Activated effector memory CD4-positive, alpha-beta T cell treated with Interleukin-2 at 50 U/mL for 16 hours (primary cell): ENCODE measurements at places on chromosomes 1 and 21.

DNA sequence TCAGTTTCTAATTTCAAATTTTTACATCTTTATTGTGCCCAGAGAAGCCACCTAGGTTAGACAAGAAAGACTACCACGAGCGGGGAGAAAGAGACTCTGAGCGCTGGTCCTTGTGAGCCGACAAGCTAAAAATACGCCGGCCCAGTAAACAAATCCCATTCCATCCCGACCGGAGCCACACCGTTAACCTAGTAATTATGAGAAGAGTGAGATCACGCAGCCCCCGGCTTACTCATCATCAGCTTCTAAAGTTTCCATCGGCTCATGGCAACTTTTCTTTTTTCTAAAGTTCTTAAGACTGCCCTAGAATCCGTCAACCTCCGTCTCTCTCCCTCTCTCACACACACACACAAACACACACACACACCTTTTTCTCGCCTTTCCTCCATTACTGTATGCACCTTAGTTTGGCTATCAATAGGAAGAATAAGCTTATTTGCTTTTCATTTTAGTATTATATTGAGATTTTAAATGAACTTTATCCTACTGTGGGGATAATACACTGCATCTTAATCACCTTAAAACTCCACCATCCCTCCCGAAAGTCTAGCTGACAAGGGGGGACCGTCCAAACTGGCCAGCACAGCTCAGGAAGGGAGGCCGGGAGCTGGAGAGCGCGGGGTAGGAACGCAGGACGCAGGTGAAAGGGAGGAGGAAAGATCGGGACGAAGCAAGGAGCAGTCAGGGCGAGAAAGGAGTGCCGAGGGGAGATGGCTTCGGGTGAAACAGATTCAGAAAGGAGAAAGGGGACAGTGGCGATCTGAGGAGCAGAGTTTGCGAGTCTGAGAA is 728 bp downstream of the OTUD7B start:
- DNase-seq, result peak; percentile 7

GRCh38 chr1:42210421-42211133 is 46.0 kb upstream of the GUCA2A start:
- DNase-seq, result no peak

DNA sequence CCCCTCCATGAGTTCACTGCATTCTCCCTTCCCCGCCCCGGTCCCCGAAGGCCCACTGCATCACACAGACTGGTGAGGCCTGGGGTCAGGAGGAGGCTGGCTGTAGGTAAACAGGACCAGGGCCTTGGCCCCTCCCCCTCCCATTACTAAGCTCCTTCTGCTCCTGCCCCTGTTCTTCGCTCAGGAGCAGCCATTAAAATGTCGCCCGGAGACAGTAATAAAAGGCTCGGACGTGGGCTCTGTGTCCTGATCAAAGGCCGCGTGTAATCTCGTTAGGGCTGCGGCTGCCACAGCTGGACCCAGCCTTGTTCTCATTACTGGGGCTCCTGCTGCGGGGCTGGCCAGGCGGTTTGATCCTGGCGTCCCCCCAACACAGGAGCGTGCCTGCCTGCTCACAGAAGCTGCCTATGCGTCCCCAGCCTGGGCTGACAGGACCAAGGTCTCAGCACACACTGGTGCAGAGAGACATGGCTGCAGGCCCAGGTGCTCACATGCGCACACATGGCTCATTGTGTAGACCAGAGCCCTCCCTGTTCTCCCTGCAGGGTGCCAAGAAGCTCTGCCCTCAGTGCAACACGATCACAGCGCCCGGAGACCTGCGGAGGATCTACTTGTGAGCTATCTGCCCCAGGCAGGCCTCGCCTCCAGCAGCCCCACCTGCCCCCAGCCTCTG is 24.0 kb downstream of the TMEM53 start:
- no peak for DNase-seq

- no peak for DNase-seq
Observed at GRCh38 chr1:91856996-91857395, 29.0 kb downstream of the TGFBR3 start.

- DNase-seq, result no peak
Observed at GRCh38 chr1:157110686-157111085, 11.1 kb upstream of the ETV3L start.

- DNase-seq, result no peak
Observed at GRCh38 chr1:100265562-100265930, 470 bp upstream of the RTCA start.

DNA sequence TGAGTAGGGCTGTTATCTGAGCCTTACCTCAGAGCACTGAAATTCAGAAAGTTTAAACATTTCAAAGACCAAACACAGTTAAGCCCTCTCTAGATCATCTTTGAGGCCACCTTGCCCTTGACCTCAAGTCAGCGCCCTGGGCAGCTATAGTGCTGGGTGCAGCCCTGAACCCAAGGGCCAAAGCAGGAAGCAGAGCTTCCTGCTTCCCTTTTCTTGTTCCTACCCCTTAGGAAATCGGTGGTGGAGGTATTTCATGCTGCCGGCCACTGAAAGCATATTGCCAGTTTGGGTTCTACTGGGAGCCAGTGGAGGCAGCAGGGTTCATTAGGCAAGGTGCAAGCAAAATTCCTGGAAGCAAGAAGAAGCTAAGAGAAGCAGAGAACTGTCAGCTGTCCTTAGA is 26.1 kb downstream of the CD244 start:
- no peak for DNase-seq

DNA sequence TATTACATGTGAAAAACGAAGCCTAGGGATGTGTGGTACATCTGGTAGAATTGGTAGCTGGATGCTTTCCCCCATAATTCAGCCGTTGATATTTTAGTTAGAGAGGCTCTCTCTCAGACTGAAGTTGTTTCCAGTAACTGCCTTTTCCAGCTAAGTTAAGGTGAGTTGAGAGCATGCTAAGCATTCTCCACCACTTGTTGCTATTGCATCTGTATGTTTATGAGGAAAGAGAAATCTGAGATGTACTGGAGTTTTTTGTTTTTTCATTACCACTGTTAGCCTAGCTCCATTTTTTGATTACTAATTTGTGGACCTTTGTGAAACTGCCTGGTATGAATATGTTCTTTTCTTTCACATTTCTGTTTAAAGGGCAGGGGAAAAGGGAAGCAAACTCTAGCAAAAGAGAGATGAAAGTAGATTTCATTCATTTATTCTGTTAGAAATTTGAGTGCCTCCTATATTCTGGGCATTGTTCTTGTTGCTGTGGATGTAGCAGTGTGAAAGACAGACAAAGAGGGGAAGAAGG is 189.9 kb upstream of the CACYBP start:
- DNase-seq, result no peak

GRCh38 chr1:206674745-206675175 is 9.9 kb upstream of the MAPKAPK2 start:
- no peak for DNase-seq

DNA sequence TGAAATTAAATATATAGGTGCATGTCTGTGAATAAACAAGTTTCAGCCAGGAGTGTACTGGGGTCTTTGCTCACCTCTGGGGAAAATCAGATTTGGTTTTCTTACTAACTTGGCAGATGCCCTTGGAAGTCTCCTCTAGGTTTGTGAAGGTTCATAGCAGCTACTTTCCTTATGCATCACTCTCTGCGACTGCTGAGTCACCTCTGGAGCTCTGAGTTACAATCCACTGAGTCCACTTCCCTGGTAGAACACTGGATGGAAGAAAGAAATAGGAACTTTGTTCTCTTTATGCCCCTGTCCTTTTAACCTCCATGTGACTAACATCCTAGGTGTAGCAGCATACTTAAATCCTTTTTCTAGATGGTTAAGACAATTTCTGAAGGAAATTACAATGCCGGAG is 4.4 kb upstream of the FASLG start:
- no peak for DNase-seq

DNA sequence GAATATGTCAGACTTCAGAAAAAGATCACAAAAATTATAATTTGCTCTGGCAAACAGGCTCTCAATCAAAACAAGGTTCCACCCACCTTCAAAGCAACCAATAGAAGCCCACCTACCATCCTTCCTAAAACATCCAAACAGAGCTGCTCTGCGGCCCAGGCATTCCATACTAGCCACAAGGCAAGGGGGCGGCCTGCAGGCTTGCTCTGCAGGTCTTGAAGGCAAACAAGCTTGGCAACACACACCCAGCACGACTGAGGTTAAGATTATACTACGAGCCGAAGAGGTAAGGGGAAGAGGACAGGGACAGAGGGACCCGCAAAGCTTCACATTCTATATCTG is 207.3 kb downstream of the SLC45A1 start:
- no peak for DNase-seq

DNA sequence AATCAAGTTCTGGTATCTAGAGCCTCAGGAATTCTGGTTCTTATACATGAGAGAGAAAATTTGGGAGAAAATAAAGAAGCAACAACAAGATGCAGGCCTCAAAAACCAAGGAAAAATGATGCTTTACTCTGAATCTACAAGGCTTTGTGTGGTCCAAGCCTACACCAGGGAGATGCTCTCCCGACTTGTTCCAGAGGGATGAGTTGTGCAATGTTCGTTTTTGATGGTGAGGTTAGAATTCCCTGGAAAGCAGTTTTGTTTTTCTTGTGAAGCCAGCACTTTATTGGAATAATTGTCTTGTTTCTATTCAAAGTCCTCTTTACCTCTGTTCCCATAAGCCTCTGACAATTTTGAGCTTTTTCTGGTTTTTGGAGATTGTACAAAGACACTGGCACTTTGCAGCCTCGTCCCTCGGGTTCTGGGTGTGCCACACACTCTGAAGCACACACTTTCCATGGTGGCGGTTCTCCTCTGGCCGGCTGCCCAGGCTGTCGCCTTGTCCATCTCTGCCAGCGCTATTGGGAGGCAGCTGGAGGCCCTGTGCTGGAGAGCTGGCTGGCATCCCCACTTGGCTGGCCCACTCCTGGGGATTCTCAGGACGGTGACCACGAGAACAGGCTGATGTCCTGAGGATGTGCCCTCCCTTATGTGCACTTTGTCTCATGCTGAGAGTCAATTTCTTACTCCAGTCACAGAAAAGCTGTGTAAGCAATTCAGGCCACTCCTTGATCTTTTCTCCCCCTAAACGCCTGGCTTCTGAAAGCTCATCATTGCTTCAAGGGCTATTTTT is 70.2 kb downstream of the EDEM3 start:
- no peak for DNase-seq

GRCh38 chr1:1149416-1149815 is 24.3 kb upstream of the TTLL10 start:
- DNase-seq, result no peak

DNA sequence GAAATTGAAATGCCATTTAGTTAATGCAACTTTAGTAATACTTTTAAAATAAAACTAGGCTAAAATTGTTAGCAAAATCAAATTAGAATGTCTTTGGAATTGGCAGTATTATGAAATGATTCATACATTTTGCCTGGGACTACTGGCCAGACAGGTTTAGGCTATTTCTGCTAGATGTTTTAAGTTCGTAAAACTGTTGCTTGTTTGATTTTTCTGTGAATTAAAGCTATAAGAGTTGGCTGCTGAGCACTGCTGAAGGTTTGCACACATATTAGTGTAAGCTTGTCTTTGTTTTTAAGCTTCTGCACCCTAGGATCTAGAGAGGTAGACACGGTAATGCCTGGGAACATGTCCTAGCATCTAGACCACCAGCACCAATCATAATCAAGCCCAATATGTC is 1094.6 kb upstream of the ADGRL4 start:
- no peak for DNase-seq

GRCh38 chr1:10941891-10942541 is 70.4 kb upstream of the TARDBP start:
- peak; percentile 37 for DNase-seq

DNA sequence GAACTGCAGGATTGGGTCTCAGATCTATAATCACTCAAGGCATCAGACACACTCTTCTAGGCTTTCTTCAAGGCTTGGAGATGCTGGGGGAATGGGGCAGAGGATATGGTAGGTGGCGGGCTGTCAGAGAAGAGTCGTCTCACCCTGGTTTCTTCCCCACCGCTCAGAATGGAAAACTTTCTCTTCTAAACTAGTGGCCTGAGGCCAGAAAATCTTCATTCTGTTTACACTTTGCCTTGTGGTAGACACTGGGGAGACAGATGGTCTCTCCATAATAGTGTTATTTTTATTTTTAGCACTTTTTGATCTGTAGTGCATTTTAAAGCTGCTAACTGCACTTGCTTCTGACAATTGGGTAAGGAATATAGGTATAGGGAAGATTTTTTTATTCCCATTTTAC is 2.6 kb downstream of the PRELP start:
- DNase-seq, result no peak

DNA sequence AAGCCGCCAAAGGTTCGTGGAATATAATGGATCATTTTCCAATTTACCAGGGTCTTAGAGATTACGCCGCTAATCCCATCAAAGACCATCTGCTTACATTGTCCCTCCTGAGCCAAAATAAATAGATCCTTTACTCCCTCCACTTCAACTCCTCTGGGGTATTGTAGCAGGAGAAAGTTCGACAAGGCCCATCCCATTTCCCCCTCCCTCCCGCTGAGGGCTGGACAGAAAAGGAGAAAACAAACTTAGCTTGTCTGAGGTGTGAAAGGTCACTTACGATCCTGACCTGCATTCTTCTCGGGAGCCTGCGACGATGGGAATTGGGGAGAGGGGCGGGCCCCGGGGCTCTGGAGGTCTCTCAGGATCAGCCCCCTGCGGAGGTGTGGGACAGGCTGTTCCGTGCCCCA is 60.8 kb downstream of the MEF2D start:
- no peak for DNase-seq

DNA sequence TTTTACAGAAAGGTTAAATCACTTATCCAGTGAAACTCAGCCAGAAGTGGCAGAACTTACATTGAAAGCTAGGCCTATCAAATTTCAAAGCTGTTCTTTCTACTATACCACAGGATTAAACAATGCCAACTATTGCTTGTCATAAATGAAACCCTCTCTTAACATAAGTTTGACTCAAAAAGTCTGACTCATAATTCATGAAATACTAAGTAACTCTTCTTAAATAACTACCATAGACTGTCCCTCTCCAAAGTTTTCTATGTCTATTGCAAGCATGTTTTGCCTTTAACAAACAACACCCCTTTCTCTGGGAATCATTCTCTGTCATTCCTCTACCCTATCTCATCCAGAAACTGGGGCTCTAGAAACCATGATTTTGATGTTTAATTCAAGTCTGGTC is 109.5 kb upstream of the UBE2U start:
- no peak for DNase-seq

DNA sequence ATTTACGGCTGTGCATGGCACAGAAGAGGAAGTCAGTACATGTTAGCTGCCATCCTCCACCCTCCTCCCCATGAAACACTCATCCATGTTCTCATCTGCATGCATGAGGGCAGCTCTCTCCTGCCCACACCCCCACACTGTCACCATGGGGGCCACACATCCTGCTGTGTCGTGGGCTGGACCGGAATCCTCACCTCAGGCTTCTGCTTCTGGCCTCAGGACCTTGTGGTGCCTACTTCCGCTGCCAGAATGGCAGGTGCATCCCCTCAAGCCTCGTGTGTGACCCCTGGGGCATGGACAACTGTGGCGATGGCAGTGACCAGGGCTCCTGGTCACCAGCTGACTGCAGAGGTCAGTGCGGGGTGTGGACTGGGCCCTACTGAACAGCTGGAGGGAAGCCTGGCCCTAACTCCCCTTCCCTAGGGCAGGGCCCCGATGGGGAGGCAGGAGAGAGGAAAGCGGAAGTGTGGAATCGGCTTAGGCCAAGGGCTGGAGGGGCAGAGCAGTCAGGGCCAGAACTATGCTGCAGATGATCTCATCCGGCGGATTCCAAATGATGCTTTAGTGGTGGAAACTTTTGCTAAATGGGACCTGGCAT is 3.8 kb downstream of the LDLRAD2 start:
- no peak for DNase-seq

GRCh38 chr1:43452789-43453441 is 816 bp downstream of the HYI start:
- DNase-seq, result no peak
